ENCODE measurements at places on chromosomes 2 and 18.

GRCh38 chr2:172560721-172561120, 4.8 kb downstream of the PDK1 start:
- no peak for DNase-seq

GRCh38 chr18:60541661-60542060, 169.1 kb upstream of the MC4R start:
- DNase-seq: no peak

DNA sequence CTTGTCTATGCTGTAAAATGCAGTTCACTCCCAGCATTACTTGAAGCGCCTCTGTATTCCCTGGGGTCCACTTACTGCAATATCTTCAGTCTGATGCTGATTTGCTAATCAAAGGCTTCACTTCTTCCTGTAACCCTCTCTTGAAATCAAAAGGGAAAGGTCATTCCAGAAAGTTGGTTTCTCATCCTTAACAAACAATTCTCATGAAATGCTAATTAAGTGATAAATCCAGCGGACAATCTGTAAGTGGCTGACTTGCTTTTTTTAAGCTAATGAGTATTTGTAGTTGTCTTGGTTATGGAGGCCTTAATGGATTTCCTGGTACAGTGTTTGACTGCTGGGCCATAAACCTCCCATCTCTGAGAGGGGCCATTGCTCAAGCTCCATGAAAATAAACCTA, 499.6 kb upstream of the HS6ST1 start:
- no peak for DNase-seq

GRCh38 chr2:26492749-26493515, 15.0 kb upstream of the OTOF start:
- no peak for DNase-seq

DNA sequence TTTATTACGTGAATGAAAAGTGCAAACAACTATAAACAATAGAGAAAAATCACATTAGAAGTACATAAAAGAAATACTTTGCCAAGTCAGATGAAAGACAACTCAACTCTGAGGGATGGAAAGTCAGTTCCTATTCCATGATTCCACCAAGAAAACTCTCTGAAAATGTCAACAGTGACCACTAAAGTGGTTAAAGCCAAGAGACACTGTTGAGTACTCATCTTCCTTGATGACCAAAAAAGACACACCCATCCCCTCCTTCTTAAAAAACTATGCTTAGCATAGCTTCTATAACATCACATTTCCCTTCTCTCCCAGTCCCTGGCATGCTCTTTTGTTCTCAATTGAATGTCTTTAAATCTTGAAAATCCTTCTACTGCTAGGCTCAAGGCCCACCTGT, 160.0 kb downstream of the TCF4 start:
- no peak for DNase-seq

- DNase-seq: no peak
Observed at GRCh38 chr2:183207110-183207509, 82.9 kb downstream of the NUP35 start.

- DNase-seq: no peak
Observed at GRCh38 chr2:114495046-114495445, 52.6 kb downstream of the DPP10 start.

DNA sequence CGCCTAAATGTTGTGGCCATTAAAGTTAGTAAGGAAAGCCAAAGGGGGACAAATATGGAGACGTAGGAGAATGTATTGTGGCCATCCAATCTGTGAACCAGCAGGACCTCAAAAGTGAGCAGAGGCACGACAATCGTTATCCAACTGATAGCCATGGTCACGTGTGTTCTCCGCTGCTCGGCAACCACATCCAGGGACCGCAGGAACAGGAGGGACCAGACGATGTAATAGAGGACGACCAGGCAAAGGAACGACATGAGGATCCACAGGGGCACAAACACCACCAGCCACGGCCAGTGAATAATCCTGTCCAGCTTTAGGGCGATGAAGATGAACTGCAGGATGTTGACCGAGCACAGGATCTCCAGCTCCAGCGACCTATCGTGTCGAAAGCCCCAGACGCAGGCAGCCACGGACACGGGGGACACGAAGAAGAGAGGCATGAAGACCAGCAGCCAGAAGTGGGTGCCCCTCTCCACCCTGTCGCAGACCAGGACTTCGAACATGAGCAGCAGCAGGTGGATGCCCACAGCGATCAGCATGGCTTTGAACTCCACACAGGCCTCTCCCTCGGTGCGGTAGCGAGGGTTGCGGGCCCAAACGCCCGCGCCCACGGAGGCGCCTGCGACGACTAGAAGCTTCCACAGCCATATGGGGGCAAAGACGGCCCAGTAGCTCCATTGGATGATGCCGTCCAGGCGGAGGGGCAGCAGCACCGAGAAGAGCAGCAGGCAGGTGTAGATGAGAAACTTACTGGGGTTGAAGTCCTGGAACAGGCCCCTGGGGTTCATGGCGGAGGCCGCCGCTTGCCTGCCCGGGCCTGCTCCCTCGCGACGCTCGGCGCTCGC, 790 bp downstream of the TMEM185B start:
- no peak for DNase-seq

- DNase-seq: no peak
Observed at GRCh38 chr2:20596973-20597859, 53.7 kb downstream of the HS1BP3 start.

DNA sequence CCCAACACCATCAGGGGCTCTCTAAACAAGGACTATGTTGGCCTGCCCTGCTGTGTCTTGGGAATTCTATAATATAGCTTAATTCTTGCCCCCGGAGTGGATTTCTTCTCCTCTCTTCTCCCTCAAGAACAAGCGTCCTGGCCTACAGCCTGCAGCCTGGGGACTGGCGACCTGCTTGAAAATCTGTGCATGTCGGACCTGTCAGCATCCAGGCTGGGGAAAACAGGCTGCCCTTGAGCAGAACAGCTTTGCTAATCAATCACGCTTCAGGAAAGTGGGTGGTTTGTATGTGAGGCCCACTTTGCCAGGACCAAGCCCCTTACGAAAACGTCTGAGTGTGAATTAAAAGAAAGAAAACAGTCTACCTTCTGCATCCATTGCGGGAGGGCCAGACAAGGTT, 116.7 kb downstream of the BCL2 start:
- no peak for DNase-seq

Data from neural crest cell (in vitro differentiated cells).